ENCODE measurements at places on chromosomes 16 and 17.
A peak's percentile ranks its signal among the peaks of the same experiment; 100 is the strongest.

DNA sequence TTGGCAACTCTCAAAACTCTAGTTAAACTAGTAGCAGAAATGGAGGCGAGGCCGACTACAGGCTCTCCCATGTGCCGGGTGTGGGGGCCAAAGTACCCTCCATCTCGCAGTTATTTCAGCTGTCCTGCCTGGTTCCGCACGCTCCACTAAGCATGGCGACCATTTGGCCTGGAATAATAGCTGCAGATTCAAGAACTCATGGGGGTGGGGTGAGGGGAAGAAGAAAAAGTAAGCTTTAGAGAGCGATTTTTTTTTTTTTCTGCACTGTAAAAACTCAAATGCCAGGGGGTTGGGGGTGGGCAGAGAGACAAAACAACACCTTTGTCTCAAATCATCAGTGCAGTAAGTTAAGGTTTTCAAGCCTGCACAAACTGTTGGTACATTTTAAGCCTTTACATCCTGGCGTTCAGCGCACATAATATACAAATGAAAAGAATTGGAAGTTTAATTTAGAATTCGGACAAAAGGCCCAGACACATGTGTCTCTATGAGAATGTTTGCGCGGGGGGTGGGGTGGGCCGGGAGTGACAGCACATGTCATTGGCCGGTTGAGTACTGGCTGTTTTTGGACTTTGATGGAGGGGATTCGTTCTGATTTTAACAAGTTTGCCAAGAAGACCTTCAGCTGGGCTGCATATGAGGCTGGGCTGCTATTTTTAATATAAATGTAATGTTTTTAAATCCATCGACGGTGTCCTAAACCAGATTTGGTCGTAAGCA is 694.7 kb upstream of the SALL1 start:
- no peak for DNase-seq

- no peak for DNase-seq
Observed at GRCh38 chr17:77736199-77736585, 222.3 kb upstream of the TNRC6C start.

GRCh38 chr17:73824321-73824720 is 180.1 kb upstream of the SDK2 start:
- no peak for DNase-seq

GRCh38 chr17:37373530-37374159 is 2.1 kb upstream of the C17orf78 start:
- DNase-seq, result peak; percentile 67

- DNase-seq, result no peak
Observed at GRCh38 chr17:38654411-38655398, 20.1 kb downstream of the EPOP start.

GRCh38 chr16:72979974-72980373 is 68.0 kb downstream of the ZFHX3 start:
- DNase-seq, result no peak

GRCh38 chr17:61168506-61168905 is 231.1 kb upstream of the TBX2 start:
- no peak for DNase-seq

- no peak for DNase-seq
Observed at GRCh38 chr17:8391711-8392110, 5.9 kb downstream of the RNF222 start.

- DNase-seq, result peak; percentile 45
Observed at GRCh38 chr16:66382966-66383299, 16.4 kb downstream of the CDH5 start.

- DNase-seq, result no peak
Observed at GRCh38 chr16:86075839-86076440, 177.0 kb downstream of the IRF8 start.

GRCh38 chr16:16127469-16128116 is 95.7 kb downstream of the ABCC6 start:
- DNase-seq, result peak; percentile 80

- no peak for DNase-seq
Observed at GRCh38 chr16:525123-525519, 2.4 kb upstream of the CAPN15 start.

DNA sequence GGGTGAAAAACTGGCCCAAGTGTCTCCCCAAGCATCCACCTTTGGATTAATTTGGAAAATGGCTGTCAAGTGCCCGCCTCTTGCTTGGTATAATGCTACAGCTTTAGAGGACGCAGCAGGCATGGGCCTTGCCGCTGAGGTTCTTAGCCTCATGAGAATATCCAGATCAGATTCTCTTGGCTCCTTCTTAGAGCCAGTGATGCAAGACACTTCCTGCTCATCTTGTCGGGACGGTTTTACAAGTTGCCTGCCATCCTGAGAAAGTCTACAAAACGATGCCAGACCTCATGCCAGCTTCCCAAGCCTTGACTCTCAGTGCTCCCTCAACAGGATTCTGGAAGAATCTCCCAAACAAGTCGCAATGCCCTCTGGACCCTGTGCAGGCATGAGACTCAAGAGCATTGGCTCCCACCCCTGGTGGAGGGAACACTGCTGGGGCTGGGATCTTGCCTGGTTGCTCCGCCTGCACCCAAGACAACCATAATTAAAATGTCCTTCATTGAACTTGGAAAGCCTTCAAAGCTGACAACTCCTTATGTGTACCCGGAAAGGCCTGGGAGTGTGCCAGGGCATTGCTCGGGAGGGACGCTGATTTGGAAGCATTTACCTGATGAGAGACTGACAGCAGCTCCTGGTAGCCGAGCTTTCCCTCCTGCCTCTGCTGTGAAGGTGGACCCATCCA is 25.8 kb upstream of the STH start:
- no peak for DNase-seq

DNA sequence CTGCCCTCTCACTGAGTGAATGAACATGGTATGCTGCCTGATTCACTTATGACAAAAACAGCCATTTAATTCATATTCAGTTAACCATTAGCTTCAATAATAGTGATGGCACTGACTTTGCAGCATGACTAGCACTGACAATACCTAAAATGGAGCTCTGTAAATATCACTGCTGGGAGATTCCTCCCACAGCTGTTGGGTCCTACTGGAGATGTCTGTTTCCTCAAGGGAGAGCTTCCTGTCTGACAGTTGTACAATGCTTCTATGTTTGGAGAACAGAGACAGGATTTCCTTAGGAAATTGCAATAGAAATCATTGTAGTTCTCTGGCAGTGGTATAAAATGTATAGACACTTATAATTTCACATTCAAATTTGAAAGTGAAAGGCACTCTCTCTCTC is 695.9 kb upstream of the CDH8 start:
- DNase-seq, result no peak

DNA sequence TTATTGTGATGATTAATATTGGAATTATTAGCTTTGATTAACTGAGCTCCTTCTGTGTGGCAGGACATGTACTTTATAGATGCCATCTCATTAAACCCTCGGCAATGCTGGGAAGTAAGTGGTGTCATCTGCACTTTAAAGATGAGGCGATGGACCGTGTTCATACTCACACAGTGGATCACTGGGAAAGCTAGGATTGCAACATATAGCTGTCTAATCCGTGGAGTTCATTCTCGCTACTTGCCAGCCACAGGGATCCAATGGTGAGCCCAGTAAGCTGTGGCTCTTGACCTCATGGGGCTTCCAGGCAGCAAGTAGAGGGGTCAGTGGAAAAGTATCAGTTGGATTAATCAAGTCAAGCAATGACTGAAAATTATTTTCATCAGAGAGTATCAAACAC is 587.9 kb downstream of the CDH13 start:
- DNase-seq, result no peak

DNA sequence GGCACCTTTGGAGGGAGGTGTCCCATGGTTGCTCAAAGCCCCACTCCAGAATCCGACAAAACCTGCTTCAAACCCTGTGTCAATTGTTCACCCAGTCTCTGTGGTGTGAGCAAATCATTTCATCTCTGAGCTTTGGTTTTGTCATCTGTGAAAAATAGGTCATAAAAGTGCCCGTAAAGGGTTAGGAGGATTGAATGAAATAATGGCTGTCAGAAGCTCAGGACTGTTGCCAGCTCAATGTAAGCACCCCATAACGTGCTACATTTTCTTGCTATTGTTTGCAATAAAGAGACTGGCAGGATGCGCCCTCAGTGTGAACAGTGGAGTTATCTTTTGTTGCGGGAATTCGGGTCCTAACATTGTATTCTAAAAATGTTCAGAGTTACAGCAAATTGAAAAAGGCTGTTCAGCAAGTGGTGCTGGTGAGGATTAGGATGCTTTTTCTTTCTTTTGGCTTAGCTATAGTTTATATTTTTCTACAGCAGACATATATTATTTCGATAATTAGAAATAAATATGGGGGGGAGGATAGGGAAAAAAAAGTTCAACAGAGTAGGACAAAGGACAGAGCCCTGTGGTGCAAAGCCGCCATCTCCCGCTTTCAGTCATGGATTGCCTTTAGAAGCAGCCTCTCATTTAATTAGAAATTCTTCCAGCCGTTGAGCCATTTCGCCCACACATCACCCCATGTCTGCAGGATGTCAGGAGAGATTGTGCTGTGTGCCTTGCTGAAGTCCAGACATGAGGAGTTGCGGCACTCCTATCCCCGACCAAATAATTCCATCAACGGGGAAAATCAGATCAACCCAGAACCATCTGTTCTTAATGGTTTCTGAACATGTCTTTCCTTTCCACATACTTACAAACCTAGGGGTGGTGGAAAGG is 20.9 kb upstream of the PYY start:
- no peak for DNase-seq

DNA sequence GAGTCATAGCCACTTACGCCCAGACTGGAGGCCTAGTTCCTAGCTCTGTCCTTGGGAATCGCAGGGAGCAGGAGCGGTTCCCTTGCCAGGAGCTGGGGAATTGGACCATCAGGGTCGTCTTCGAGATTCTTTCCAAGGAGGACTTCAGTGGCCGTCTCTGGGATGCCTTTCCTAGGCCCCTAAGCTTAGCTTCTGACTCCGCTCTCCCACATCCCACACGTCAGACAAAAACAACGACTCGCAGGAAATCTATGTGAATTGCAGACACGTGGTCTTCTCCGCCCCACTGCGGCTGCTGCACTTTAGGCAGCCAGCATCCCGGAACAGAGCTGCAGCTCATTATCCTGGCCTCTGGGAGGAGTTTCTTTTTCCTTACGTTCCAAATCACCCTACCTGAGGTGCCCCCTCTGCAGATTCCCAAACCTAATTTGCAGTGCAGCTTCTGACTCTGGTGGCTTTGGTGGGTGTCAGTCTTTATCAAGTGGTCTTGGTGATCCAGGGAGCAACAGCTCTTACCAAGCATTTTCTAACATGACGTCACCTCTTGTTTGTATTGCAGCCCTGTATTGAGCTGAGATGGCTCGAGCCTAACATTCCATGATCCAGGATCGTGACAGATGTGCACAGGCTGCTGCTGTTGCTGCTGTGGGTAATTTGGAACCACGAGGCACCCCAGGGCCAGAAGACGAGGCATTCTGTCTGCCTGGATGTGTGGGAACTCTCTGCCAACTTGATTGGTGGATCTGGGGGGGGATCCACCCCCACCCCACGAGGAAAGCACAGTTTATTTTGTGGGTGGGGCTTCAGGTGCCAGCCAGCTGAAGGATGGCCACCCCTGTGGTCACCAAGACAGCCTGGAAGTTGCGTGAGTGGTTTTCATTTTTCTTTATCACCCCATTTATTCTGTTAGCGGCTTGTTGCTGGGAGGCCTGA is 1.1 kb downstream of the KATNB1 start:
- DNase-seq, result peak; percentile 64

DNA sequence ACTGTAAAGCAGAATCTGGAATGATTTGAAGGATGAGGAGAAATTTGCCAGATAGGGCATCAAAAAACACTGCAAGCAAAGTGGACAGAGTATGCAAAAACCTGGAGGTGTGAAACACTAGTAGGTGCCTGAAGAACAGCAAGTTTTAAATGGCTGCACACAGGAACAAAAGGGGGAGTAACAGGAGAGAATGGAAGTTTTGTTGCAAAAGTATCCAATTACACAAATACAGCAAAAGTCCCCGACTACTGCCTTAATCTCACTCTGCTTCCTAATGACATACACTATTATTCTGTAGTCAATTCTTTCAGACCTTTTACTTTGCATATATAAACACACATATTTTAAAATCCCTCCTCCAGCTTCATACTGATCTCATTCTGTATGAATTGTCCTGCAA is 1.5 kb downstream of the HEATR6 start:
- no peak for DNase-seq

DNA sequence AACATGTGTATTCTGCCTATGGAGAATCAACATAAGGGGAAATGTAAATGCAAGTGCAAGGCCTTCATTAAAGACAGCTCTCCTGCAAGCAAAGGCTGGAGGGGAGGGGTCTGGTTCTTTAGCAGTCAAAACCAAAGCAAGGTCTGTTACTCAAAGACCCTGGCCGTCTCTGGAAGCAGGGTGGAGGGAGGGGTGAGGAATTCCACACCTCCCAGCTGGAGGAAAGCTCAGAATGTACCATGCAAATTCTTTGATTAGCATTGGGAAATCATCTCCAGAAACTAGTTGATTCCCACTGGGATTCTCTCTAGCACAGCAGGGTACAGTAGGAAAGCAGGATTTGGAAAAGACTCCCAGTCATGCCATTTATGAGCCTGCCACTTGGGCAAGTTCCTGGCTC is 77.3 kb upstream of the ASIC2 start:
- no peak for DNase-seq

DNA sequence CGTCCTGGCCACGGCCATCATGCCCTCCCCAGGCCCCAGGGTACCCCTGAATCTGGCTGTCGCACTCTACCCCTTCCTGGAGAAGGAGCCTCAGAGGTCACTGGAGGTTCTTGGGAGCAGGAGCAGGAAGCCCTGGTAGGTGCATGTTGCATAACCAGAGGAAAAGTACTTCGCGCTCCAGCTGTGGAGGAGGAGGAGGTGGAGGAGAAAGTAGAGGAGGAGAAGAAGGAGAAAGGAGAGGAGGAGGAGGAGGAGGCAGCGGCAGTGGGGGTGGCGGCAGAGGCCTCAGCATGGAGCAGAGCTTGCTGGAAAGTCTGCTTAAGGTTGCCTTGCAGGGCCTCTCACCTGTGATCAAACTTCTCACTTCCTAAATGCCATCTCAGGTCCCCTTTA is 61.8 kb downstream of the BAIAP2 start:
- no peak for DNase-seq

- no peak for DNase-seq
Observed at GRCh38 chr16:85738923-85739715, 11.8 kb downstream of the C16orf74 start.

GRCh38 chr16:1812732-1813163 is 13.9 kb downstream of the HAGH start:
- peak; percentile 68 for DNase-seq

DNA sequence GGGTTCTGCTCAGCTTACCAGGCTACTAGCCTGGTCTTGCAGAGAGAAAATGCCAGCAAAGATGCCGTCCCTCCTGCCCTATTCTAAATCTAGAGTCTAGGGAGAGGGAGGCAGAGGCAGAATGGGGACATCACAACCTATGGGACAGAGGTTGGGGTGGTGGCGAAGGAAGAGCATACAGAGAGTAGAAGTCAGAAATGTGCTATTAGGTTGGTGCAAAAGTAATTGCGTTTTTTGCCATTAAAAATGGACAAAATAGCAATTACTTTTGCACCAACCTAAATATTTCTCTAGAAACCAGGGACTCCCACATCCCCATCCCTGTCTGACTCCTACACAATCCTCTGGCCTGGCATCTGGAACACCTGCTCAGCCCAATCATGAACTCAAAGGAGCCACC is 127.7 kb downstream of the GAS7 start:
- no peak for DNase-seq
